Naive B cell (primary cell): ENCODE measurements at places on chromosomes 11 and 22. TPM values are rescaled to one million over a fixed set of nuclear protein-coding genes. Genes with fewer than 3 reads are reported as not detected.

The MS4A6E gene
- polyA plus RNA-seq = not detected

The MRGPRX3 gene
- not detected for polyA plus RNA-seq

The TMEM121B gene
- not detected for polyA plus RNA-seq

GRCh38 chr22:33789690-33790253 lies 130.5 kb downstream of the LARGE1 start:
- DNase-seq = no peak

DNA sequence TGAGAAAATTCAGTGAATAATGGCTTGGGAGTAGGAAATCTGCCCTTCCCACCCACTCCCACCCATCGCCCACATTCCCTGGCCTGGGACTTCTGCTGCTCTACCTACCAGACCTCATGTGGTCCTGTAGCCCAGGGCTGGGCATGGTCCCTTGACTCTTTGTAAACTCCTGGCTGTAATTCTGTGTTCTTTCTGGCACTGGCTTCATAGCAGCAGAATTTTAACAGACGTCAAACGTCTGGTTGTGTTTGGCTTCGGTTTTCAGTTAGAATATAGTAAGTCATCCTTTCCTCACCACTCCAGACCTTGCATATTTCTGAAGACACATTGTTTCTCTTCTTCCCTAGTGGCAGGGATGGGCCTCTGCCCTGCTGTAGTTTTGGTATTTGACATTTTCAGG lies 210.6 kb downstream of the CSNK2A3 start:
- no peak for DNase-seq

GRCh38 chr11:2540992-2541680 lies 96.3 kb downstream of the KCNQ1 start:
- DNase-seq = no peak

DNA sequence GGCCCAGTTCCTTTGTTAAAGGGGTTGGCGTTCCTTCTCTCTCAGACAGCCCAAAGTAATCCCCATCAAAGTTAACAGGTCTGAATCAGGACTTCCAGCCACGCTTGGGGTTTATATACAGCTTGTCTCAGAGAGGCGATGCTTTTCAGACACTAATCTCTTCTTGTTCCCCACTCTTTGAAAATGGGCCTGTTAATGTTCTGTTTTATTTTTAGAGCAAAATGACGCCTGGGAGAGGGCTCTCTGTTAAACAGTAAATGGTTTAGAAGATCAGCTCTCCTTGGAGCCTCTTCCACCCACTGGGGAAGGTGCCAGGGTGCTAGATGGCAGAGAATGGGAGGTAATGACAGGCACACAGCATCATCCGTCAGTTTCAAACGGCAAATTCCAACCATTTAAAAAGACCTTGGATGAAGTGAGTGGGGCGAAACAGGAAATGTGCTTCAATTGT lies 235.9 kb upstream of the NARS2 start:
- DNase-seq = no peak

- no peak for DNase-seq
Observed at GRCh38 chr22:37657590-37658132, 862 bp upstream of the PDXP start.

DNA sequence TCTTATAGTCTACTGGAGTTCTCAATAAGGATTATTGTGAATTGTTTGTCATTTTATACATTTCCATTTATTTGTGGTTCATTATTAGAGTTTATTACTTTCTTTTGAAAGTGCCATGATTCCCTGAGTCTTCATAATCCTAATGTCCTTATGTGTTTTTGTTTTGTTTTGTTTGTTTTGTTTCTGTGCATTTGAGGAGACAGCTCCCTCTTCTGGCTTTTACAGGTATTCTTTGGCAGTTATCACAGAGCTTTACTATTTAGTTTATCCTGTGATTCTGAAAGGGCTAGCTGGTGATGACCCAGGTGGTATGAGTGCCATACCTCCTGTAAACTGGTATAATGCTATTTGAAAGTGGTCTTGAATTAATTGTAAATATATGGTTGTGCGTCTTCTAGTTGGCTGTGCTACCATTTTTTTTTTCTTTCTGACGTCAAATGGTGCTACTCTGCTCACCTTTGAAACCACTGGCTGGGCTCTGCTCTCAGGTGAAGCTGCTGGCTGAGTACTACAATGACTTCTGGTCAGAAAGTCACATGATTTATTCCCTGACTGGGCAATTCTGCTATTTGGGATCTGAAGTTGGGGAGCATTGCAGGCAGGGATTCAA lies 751.2 kb downstream of the JRKL start:
- no peak for DNase-seq

DNA sequence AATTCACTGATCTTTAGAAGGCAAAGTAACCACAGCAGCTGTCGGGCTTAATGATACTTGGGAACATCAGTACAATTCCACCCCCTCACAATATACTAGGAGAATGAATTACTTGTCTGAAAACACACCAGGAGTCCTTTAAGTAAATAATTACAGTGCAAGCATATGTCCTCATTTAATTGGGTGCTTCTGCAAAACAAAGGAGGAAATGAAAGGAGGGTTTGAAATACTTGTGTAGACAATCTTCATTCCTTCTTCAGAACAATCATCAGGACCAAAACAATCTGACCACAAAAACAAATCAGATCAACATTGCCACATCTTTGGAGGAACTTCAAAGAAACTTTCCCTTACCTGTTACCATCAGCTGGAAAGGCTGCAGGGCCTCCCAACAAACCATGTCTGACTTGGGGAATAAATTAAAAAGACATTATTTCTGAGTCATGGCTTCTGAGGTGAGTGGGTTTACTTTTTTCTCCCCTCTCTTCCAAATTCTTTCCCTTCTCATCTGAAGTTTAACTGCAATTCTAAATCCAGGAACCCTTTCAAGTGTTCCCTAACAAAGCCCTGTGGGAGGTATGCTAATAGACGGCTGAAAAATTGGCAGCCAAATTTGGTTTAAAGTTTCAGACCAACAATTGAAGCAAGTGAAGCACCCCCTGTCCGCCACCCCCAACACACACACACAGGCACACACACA lies 12.5 kb upstream of the CCDC117 start:
- DNase-seq = no peak

GRCh38 chr22:40345271-40345670 lies 1.0 kb upstream of the ADSL start:
- no peak for DNase-seq

- DNase-seq = no peak
Observed at GRCh38 chr11:40514124-40514523, 945.3 kb downstream of the LRRC4C start.

GRCh38 chr11:10722307-10722706 lies 28.7 kb upstream of the CTR9 start:
- DNase-seq = no peak

DNA sequence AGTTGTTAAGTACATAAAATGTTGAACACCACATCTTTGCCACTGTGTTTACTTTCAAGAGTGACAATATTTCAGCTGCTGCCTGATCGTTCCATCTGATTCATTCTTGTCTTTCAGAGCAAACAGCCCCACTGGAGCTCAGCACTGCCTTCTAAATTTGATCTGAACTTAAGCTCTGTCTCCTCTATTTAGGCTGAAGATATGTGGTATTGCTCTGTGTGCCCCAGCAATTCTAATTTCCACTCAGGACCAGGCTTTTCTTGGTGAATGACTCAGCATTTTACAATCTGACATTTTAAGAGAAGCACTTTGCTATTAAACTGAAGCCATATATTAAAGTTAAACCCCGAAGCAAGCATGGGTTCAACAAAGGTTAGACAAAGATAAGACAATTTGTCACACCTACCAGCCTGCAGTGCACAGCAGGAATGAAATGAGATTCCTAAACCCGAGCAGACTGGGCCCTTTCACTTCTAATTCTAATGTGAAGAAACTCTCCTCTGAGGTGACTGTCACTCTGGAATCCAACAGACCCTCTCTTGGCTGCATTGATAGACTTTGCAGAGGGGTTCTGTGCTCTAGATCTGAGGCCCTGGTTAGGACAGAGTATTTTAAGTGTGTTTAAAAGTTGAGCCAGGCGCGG lies 41.7 kb upstream of the PLET1 start:
- no peak for DNase-seq

- no peak for DNase-seq
Observed at GRCh38 chr11:34169686-34170085, 64.3 kb downstream of the NAT10 start.
